Suprapubic skin (tissue), 4 donors: ENCODE measurements at places on chromosomes 13 and 19. TPM values are rescaled to one million over a fixed set of nuclear protein-coding genes. Genes with fewer than 3 reads are reported as not detected.

GRCh38 chr19:46610851-46611770, 10.0 kb downstream of the CALM3 start:
- no peak for DNase-seq

- no peak for DNase-seq
Observed at GRCh38 chr13:63843766-63844699, 2428.4 kb upstream of the PCDH20 start.

DNA sequence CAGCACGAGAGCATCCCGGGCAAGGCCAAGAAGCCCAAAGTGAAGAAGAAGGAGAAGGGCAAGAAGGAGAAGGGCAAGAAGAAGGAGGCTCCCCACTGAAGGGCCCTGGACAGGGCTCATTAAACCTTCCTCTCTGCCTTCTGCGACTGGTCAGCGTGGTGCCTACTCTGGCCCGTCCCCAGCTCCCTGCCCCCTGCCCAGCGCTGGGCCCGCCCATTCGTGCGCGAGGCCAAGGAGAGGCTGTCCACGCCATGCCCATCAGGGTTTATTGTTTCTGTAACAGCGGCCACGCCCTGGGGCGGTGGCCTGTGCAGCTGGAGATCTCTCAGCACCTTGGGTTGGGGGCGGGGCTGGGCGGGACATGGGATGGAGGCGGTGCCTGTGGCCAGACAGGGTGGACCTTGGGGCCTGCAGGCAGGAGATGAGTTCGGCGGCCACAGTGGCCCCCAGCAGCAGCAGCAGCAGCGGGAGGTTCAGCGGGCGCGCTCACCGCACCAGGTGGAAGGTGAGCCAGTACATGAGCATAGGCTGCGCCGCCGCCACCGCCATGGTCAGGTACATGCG, 897 bp downstream of the C19orf33 start:
- DNase-seq: no peak

PSG2 gene
- total RNA-seq: 0.51 TPM

CGB3 gene
- total RNA-seq: not detected

DNA sequence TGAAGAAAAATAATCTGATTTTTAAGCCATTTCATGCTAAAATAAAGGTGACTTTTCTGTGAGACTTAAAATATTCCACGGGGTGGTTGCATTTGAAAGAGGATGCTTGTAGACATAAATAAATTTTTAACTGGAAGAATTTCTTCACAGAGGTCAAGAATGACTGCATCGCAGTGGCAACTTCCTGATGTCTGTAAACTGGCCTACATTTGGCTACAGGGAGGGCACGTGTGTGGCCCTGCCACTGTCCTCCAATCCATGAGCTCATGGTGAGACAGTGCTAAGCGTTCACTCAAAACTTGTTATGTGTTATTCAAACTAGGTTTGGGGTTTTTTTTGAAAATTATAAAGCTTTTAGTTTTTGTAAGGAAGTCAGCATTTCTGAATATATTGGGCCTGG, 1089.3 kb downstream of the EFNB2 start:
- no peak for DNase-seq

- DNase-seq: no peak
Observed at GRCh38 chr13:106178816-106179215, 356.6 kb downstream of the EFNB2 start.

NMRK2 gene
- not detected for total RNA-seq

- no peak for DNase-seq
Observed at GRCh38 chr13:60577761-60578160, 180.7 kb downstream of the TDRD3 start.

SPHK2 gene
- total RNA-seq: 4.8 TPM

- no peak for DNase-seq
Observed at GRCh38 chr19:28419312-28419711, 793.6 kb downstream of the UQCRFS1 start.

DNA sequence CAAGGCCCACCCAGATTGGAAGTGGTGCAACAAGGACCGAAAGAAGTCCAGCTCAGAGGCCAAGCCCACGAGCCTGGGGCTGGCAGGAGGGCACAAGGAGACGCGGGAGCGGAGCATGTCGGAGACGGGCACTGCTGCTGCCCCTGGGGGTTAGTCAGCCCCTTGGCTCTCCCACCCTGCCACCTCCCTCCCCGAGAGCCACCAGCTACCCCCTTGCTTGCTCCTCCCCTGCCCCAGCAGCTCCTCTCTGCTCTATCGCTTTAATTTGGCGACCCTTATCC, 14.2 kb upstream of the PRR19 start:
- no peak for DNase-seq

GRCh38 chr13:37868691-37869505, 674 bp downstream of the TRPC4 start:
- no peak for DNase-seq

FGF21 gene
- total RNA-seq: not detected
